ENCODE measurements at places on chromosomes 1 and 21.

- DNase-seq, result no peak
Observed at GRCh38 chr1:24027838-24028468, 47.8 kb upstream of the SRSF10 start.

DNA sequence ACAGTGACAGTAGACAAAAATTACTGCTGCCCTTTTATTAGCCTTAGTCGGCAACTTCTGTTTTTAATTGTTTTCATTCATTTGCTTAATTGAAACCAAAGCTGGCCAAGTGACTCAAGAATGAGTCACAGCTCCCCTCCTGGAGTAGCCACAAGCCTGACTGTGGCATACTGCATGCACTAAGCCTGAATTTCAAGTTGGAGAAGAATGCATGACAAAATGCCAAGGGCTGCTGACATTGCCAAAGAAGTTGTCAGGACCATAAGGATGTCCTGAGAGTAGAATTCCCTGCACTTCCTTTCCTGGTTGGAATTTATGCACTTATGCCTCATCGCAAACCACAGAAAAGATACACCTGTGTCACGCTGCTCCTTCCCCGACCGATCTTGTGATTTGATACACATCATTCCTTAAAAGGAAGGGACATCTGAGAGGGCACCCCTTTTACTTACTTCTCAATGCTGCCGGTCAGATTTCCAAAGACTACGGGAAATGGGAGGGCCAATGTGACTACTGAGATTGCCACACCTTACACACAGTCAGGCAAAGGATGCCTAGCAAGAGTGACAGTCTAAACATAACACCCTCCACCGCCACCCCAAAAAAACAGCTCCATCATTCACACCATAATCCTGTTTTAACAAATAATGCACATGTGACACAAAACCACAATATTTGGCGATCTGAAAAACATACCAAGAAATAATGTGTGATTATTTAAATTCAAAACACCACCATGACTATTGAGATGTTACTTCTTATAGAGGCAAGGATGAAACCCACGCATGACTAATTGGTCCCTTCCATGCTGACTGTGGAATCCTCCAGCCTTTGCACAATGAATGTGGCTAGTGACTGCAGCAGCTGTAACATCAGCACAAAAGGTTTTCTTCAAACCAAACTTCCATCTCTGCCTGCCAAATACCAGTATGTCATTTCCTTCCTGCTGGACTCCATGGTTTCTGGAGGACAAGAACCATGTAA, 28.2 kb downstream of the VAV3 start:
- peak; percentile 99 for DNase-seq

- no peak for DNase-seq
Observed at GRCh38 chr21:15152591-15152990, 87.8 kb upstream of the NRIP1 start.

- DNase-seq, result no peak
Observed at GRCh38 chr1:87230501-87230900, 98.2 kb upstream of the LMO4 start.

DNA sequence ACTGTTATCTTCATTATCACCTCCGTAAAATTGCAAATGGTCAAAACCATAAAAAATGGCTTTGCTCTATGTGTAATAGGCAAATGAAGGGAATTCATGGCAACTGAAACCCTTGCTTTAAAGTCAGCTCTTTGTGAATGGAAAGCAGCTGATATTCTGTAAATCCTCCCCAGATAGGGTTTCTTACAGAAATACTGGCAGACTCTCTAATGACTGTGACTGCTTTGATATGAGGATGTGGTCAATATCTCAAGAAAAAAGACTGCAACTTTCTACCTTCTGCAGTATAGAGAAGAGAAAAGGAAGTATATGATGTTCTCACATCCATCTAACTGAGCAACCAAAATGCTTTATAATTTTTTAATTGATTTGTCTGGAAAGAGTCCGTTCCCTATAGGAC, 193.1 kb downstream of the ST6GALNAC3 start:
- DNase-seq, result no peak

DNA sequence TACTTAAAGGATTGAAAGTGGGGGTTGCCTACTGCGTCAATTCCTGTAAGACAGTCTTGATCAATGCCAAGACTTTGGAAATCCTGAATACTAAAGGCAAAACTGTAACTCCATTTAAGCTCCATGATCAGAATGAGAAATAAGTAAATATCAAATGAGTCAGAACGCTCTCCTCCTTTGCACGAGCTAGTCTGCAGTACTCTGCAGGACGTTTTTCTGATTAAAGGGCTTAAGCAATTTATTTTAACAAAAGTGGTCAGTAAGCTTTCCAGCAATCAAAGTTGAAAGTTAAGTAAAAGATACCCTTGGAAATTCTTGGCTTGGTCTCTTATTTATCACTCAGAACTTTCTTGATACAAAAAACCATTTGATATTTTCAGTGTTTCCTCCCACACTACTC, 35.7 kb upstream of the ARHGAP29 start:
- DNase-seq, result no peak

- no peak for DNase-seq
Observed at GRCh38 chr1:243923292-243924171, 73.5 kb upstream of the AKT3 start.

DNA sequence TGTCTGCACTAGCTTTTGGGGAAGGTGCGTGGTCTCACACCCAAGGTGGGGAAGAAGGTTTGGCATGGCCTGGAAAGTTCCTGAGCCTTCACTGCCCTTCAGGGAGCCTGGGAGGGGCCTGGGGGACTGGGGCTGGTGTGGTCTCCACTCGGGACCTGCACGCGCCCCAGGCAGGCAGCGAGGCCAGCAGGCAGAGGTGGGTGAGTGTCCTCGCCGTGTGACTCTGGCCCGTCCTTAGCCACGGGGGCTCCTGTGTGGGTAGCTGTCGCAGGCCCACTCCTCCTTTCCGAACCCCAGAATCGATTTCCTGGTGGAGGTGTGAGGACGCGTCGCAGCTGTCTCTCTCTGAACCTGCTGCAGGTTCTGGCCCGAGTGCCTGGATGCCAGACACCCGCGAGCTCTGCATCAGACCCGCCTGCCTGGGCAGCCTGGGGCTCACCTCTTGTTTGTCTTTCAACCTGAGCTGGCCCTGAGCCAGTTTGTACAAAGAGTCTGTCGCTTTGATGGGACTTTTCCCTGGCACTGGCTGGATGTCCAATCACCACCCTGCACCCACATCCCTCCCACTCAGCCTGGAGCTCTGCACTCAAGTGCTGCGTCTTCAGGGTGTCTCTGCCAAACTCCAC, 36.0 kb upstream of the SLC19A1 start:
- no peak for DNase-seq

- DNase-seq, result no peak
Observed at GRCh38 chr1:145858238-145858900, 512 bp downstream of the PIAS3 start.

DNA sequence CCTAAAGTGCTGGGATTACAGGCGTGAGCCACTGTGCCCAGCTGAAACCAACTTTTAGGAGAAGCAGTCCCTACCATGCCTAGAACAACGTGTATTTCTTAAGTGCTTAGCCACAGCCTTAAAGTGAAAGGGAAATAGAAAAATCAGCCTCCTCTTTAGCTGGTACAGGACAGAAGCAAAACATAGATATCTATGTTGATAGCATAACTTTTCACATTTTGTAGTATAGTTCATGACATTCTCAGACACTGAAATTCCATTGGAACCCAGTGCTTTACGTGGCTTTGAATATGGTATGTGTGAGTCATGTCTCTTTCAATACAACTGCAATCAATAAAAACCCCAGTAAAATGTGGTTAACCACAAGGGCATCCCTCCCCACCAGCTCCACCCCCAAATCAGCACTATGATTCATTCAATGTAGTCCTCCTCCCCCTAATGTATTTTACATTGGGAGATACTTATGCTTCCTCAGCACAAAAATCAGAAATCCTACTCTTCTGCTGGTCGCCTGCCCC, 32.1 kb downstream of the TGFB2 start:
- DNase-seq, result peak; percentile 97

- DNase-seq, result no peak
Observed at GRCh38 chr1:223403184-223403815, 10.1 kb downstream of the CCDC185 start.

GRCh38 chr1:212955961-212956620, 5.8 kb downstream of the VASH2 start:
- DNase-seq, result no peak

DNA sequence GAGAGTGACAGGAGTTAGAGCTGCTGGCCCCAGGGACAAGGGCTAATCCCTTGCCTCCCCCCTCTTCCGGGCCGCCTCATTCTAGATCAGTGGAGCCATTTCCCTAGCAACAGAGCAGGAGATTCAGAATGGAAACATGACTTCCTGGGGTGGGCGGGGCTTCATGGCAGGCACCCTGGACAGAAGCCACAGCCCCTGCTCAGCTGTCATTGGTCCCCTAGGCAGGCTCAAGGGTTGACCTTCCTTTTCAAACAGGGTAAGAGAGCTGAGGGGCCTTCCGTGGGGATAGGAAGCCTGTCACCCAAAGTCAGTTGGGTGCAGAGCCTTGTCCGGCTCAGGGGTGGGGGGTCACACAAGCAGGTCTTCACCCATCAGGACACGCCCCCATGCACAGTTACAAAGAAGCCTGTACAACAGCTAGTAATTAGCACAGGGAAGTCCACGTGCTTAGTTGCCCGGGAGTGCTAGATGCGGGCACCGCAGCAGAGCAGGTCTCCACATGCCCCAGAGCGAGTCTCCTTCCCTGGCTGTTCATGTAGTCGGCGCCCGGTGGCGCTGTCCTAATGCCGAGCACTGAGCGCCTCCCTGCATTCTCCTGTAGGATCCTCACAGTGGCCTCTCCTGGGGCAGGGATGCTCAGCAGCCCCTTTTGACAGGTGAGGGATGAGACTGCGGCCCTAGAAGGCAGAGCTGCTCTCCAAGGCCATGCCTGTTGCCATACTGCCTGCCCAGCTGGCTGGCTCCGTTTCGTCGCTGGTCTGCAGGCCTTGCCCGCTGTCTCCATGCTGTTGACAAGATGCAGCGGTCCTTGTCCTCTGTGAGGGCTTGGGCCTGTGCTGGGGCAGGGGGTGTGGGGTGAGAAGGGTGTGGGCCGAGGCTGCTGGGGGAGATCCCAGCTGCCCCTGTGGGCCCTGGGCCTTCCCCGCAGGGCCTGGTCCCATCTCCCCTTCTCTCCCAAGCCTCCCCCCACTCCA, 5.1 kb downstream of the TMEM201 start:
- no peak for DNase-seq

- DNase-seq, result no peak
Observed at GRCh38 chr1:40092241-40092640, 4.8 kb downstream of the PPT1 start.

DNA sequence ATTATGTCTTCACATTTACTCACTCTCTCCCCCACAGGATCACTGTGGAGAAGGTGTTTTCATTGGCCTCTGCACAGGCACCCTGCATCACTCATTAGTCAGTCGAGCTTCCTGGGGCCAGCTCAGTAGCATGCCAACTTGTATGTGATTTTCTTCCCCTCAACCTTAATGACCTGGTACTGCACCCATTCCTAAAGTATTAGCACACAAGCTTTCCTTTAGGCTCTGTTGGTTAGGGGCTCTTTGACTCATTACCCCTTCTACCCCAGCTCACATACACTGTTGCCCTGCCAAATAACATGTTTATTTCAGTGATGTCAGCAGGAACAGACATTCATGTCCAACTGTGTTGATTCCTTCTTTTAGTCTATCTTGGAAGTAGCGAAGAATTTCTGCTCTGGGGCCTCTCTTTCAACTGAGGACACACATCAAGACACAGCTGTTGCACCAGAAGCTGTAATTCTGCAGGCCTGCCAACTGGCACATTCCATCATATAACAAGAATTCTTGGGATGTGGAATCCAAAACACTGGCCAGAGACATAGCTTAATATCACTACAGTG, 603.5 kb upstream of the ADAMTS5 start:
- peak; percentile 92 for DNase-seq

DNA sequence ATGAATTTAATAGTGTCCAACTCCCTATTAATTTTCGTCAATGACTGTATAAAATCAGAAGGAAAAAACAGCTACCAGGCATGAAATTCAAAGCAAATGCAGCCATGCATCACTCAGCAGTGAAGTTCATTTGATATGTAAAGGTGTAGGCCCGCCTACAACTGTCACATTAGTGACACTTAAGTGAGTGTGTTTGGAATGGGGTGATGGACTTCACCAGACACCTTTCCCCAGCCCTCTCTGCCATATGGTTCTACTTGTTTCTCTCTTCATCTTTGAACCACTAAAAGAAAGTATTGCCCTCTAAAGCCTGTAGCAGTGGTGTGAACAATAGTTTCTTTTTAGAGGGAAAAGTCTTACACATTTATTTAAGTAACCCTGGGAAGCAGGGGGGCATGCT, 124.0 kb downstream of the SIPA1L2 start:
- no peak for DNase-seq

- no peak for DNase-seq
Observed at GRCh38 chr21:31446226-31446855, 102.3 kb upstream of the TIAM1 start.

- DNase-seq, result no peak
Observed at GRCh38 chr1:59878370-59878769, 48.2 kb downstream of the CYP2J2 start.

DNA sequence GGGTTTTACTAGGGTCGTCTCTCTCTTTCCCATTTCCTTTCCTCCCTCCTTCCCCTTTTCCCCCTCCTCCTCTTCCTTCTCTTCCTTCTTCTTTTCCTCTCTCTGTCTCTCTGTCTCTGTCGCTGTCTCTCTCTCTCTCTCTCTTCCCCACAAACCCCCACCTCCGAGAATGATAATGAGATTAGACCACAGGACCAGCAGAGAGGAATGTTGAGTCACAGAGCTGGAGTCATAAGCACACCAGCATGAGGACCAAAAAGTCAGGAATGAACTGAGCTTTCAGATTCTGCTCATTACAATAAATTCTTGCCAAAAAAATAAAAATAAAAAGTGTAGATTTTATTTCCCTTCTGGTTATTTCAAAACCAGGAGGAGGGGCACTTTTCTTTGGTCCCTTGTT, 377.4 kb downstream of the LTN1 start:
- DNase-seq, result peak; percentile 29

GRCh38 chr1:216824511-216824910, 101.3 kb upstream of the ESRRG start:
- no peak for DNase-seq

DNA sequence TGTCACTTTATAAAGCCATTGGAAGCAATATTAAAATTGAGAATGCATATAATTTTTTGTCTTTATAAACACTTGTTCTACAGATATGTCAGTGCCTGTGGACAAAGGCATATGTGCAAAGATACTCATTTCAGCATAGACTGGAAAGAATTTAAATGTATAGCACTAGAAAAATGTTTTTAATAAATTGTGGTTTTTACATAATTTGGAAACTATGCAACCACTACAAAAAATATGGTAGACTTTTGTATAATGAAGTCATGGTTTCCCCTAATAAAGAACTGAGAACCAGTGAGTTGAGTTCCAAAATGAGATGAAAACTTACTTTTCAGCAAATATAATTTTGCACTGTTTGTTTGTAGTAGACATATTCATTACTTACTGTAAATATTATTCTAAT, 48.5 kb downstream of the BRINP3 start:
- no peak for DNase-seq

- no peak for DNase-seq
Observed at GRCh38 chr1:39091845-39092645, 65.9 kb downstream of the NDUFS5 start.

GRCh38 chr1:162368451-162368850, 8.2 kb downstream of the SPATA46 start:
- DNase-seq, result no peak

GRCh38 chr1:100968621-100969020, 57.0 kb downstream of the DPH5 start:
- DNase-seq, result no peak

Measured in HS-5 (cell line).